ENCODE measurements at places on chromosomes 1 and 21.
A peak's percentile ranks its signal among the peaks of the same experiment; 100 is the strongest.

- no peak for DNase-seq
Measured at GRCh38 chr1:93577536-93578432, 103.9 kb downstream of the BCAR3 start.

- no peak for DNase-seq
Measured at GRCh38 chr1:240909701-240910457, 297.9 kb upstream of the GREM2 start.

GRCh38 chr1:31420716-31421115, 7.7 kb downstream of the SERINC2 start:
- DNase-seq, result no peak

GRCh38 chr1:245448531-245448930, 293.7 kb downstream of the KIF26B start:
- DNase-seq, result no peak

DNA sequence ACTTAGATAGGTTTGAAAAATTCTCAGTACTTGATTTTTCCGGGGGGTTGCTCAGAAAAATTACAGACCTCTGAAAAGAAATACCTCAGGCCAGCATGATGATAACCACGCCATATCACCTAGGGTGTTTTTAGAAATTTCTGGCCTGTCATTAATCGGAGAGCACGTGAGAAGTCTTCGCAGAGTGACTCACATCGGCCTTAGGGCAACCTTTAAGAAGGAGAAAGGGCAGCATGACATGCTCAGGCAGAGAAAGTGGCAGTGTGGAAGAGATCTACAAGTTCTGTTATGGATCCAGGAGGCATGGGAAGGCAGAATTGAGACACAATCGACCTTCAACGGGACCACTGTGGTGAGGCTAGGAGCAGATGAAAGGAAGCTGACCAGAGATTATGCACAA, 506.3 kb downstream of the LMO4 start:
- no peak for DNase-seq

DNA sequence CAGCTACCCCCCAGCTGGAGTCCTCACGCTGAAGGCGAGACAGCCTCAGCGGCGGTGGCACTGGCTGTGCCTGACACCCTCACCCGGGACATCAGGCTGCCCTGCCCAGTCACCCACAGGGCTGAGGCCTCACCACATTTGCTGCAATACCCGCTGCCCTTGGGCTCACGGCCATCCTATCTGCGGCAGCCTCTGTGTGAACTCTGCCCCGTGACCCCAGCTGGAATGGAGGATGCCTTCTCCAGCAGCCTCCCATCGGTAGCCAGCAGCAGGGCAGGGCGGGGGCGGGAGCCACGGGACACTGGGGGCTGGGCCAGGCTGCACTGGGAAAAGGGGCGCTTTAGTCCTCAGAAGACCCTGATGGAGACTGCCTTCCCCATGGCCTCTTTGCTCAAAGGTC, 112.4 kb upstream of the ZBTB40 start:
- DNase-seq, result peak; percentile 92

DNA sequence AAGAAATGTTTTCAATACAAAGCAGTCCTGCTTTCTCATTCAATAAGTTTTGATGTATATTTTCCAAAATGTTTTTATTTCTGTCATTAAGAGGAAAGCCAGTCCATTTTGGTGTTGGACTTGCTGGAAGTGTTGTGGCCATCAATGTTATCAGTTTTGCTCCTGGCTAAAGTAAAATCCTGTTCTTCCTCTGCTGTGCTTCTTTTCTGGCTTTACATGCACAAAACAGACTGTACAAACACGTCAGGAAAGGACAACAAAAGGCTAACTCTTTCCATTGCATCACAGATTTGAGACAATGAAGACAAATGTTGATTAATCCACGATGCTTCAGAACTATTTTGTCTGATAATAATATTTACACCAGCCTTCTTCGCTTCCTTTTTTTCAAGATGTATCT, 735.4 kb downstream of the LTN1 start:
- no peak for DNase-seq

GRCh38 chr1:18119289-18119688, 11.7 kb downstream of the IGSF21 start:
- no peak for DNase-seq

GRCh38 chr1:200471739-200472138, 61.9 kb upstream of the ZNF281 start:
- DNase-seq, result no peak

DNA sequence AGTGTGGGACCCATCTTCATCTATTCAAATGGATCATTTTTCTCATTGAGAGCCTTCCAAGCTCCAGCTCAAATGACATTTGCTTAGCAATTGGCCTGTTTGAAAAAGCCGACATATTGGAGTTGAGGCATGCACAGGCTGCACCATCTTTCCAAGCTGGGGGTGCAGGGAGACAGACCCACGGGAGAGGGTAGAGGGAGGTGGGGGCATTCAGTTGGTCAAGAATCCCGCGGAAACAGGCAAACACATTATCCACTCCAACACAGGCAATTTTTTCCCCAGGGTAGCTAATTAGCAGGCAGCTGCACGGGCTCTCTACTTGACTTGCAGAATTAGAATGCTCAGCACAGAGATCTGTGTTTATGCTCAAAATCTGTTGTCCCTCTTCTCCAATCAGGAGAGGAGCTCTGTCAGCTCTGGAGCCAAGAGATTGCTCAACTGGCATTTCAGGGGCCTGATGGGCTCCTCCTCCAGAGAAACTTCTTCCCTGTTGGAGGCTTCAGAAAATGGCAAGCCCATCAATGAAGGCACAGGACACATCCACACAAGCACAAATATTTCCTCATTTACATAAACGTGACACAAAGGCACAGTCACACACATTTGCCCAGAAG, 267.8 kb downstream of the FOXD2 start:
- no peak for DNase-seq

- no peak for DNase-seq
Measured at GRCh38 chr1:223207293-223208066, 64.4 kb upstream of the TLR5 start.

- no peak for DNase-seq
Measured at GRCh38 chr1:15684042-15684461, at the start of gene PLEKHM2. Gene PLEKHM2 (plus strand): TSS chr1:15684320. CDS start chr1:15684559, 239 bp downstream.

All from right lobe of liver (tissue), 6 donors.